GM03348 (cell line): ENCODE measurements at places on chromosomes 11 and 22.
A peak's percentile ranks its signal among the peaks of the same experiment; 100 is the strongest.

DNA sequence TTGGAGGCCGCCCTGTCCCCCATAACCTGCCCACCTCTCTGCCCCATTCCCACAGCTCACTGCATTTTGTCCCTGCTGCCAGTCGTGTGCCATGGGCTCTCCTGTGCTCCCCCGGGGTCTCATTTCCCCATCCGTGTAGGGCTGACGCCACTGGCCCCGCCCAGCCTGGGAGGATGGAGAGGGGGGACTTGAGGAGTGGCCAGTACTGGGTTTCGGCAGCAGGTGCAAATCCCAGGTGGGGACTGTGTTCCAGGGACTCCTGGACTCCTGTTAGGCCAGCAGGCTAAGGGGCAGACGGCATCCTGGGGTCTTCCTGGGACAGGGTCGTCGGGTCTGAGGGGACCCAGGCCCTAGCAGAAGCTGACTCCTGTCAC, 1.2 kb upstream of the MYO7A start:
- DNase-seq, result no peak

DNA sequence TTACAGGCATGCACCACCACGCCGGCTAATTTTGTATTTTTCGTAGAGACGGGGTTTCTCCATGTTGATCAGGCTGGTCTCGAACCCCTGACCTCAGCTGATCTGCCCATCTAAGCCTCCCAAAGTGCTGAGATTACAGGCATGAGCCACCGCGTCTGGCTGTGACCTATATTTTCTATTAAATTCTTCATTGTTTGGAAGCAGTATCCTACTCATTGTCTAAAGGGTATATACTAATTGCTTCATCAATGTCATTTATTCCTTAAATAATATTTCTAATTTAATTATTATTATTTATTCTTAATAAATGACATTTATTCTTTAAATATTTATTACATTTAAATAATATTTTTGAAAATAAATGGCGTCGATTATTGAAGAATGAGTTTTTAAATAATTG, 817.3 kb upstream of the API5 start:
- DNase-seq, result no peak

DNA sequence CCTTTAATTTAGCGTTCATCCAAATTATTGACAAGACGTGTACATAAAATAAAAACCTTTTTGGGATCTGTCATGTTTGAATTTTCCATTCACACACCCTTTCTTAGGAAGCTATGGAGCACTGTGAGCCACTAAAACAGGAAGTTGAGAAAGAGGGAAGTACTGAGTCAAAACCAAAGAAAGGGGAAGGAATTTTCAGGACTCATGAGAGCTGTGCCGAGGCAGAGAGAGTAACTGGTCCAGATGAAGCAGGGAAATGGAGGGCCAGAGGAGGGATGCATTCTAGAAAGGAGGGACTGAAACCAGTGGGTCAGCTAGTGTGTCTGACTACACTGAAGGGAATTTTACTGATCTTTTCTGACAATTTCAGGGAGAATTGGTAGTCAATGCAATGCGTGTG, 24.9 kb downstream of the APLP2 start:
- no peak for DNase-seq

- no peak for DNase-seq
These were observed 763 bp upstream of the MS4A7 start for GRCh38 chr11:60377401-60378136.

GRCh38 chr11:65126624-65127274, 4.6 kb downstream of the MRPL49 start:
- no peak for DNase-seq

DNA sequence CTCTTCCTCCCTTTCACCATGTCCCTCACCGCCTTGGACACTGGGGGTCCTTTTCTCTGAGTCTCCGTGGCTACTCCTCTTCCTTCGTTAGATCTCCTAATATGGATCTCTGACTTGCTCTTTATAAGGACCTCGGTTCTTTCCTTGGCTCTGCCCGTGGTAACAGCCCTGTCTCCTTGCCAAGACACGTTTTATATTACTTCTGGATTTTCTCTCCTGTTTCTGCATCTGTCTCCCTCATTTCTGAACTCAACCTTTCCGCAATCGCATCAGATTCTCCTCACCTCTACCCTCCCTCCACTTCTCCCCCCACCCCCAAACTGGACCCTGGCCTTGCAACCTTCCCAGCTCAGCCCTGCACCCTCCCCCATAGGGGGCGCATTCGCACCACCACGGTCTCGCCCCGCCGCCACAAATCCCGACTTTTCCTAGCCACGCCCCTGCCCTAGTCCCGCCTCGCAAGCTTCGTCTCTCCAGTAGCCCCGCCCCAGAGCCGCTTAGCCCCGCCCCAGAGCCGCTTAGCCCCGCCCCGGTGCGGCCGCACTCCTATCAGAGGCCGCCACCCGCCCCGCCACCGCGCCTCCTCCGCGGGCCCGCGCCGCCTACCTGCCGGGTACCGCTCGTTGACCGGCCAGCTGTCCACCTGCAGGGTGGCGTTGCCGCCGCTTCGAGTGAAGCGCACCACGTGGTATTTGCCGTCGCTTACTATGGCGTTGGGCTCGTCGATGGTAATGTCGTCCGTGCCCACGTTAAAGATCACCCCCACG, 39.0 kb downstream of the SLC22A12 start:
- no peak for DNase-seq

DNA sequence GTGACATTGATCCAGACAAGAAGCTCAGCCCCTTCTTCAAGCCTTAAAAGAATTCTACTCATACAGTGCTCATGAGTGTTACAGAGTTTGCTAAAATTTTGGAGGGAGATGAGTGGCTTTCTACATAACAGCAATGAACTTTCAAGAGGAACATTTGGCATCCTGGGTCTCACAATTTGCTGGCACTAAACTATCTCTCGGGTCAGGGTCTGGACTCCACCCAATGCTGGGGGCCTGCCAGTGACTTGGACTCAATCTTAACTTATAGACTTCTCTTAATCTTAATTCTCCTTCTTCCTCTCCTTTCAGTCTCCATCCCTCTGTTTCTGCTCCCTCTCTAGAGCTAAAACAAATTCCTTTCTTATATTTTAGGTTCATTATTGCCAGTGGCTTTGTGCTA, 317.9 kb downstream of the TMEM135 start:
- no peak for DNase-seq

GRCh38 chr11:17385926-17386325, 2.5 kb downstream of the KCNJ11 start:
- no peak for DNase-seq

DNA sequence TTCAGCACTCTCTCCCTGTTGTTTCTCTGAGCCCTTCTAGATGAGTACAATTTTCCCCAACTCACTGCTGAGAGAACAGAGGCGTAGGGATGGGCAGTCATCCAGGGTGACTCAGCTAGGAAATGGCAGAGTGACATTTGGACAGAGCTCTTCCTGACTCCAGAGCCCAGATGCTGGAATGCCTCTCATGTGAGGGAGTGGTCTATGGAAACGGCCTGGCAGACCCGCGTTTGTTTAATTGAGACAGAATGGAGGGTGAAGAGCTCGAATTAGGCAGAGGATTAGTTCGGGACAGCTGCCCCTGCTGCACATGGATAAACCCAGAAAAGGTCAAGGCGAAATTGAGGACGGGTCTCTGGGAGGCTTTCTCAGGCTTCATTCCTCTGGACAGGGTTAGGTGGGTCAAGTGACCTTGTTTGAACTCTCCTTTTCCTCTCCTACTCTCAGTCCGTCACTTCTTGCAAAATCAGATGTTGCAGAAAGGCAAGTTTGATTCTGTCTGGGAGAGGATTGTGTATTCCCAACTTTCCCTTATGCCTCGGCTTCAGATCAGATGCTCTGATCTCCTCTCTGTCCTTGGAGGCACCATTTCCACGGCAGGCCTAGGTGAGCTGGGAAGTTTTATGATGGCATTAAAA, 7.6 kb upstream of the LMO2 start:
- peak; percentile 88 for DNase-seq

DNA sequence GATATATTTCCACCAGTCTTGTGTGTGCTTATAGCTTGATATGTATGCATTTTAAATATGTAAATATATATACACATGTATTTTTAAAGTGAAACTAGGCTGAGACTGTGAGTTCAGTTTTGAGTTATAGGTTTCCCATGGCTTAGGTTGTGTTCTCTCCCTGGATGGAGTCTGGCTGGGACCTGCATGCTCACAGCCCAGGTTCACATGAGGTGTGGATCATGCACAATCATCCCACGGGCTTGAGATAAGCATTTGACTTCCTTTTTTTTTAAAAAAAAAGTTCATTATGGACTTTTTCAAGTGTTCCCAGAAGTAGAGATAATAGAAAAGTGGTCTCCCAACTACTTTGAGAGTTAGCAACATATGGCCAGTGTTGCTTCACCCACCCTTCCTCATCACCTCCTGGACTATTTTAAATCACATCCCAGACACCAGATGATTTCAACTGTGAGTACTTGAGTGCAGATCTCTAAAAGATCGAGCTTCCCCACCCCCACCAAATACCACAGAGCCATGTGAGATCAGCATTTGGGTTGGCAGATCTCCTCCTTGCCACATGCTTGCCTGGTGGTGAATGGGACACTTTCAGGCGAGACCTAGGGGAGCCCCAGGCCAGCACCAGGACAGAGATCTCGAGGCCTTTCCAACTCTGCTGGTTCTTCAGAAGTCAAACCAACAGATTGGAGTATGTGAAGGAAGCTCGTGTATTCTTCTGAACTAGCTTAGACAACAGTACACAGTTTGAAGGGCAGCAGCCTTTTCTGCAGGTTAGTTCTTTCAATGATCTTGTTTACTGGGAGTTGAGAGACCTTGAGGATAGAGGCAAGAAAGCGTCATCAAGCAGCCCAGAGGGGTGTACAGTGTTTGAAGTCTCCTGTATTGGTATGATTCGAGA, 15.9 kb downstream of the MED15 start:
- DNase-seq, result peak; percentile 78

GRCh38 chr11:67356864-67357561, 3.7 kb upstream of the POLD4 start:
- DNase-seq, result peak; percentile 79

DNA sequence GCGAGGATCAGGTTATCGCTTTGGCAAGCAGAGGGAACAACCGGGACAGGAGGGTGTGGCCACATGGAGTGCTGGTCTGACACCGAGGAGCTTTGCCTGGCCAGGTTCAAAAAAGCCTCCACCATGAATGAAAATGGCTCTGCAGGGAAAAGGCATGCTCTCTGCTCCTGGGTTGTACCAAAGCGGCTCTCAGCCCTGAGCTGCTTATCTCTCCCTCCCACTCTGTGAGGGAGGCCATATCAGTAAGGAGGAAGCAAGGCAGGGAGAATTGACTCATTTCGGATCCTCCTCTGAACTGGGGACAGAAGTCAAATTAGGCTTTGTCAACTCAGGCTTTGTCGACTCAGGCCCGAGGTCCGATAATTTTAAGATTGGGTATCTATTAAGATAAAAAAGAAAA, 82.9 kb upstream of the CRTAM start:
- no peak for DNase-seq

- DNase-seq, result no peak
These were observed 113.6 kb upstream of the SOX6 start for GRCh38 chr11:16469968-16470367.

- DNase-seq, result no peak
These were observed 14.1 kb downstream of the ANKK1 start for GRCh38 chr11:113401718-113402117.

DNA sequence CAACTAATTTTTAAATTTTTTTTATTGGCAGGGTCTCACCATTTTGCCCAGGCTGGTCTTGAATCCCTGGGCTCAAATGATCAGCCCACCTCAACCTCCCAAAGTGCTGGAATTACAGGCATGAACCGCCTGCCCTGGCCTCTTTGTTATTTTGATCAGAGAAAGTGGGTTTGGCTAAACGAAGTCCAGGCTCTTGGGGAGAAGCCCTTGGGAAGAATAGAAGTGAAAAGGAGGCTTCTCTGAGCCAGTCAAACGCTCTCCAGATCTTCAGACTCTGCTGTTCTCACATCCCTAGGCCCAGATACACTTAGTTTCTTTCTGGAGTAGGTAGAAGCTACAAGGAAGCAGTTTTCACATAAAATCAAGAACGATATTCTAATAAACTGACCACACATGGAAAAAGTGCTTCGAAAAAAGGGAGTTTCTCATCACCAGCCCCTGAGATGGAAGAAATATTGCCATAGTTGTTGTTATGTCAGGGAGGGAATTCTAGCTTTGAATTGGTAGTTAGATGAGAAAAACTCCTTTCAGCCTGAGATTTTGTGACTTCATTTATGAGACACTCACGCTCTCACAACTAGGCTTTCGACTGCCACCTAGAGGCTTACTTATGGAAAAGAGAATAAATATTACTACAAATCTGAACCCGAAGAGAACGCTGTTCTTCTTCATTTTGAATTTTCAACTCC, 41.7 kb upstream of the AQP11 start:
- peak; percentile 73 for DNase-seq

GRCh38 chr11:15636521-15637089, 521.9 kb downstream of the INSC start:
- no peak for DNase-seq

GRCh38 chr11:22467741-22468140, 129.6 kb downstream of the SLC17A6 start:
- no peak for DNase-seq

DNA sequence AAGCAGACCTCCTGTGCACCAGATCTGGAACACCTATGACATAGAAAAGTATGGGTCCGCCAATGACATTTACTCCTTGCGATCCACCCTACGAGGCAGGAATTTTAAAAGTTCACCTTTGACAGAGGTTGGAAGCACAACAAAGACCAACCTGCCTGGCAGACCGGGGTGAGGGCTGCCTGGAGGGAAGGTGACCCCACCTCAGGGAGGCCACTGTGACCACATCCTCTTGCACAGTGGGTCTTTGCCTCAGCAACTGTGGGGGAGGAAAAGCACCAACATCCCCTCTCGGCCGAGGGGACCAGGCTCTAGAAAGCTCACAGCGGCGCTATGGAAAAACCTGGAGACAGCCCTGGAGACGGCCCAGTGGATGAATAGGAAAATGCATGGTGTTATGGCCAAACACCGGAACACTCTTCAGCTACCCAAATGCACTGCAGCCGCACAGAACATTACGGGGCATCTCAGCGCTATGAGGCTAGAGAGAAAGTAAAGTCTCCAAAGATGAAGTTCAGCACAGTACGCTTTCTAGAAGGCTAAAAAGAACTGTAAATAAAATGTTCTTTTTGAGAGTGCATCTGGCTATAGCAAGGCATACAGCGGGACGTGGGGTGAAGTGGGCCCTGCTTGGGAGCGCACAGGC, 1.8 kb upstream of the SHISAL1 start:
- no peak for DNase-seq

GRCh38 chr11:43942662-43943371, 380 bp downstream of the C11orf96 start:
- peak; percentile 48 for DNase-seq

DNA sequence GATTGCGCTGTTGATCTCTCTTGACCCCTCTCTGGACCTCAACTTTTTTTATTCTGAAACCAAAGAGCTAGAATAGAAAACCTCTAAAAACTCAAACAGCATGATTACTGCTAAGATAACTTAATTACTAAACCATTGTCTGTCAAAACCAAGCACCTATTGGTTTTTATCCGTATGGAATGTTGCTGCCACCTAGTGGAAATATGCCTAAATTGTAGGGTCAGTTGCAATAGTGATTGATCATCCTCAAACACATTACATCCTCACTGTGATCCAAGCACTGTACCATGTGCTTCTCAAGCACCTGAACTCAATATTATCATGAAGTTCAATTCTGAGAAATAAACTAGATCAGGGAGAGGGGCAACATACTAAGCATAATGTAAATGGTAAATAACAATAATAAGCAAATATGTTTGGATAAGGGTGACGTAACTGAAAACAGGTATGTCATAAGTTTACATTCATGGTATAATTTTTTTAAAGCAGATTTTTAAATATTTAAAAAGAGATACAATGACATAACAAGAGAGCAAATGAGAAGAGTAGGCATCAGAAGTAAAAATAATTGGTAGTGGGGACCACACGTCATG, 3.8 kb upstream of the OR5A2 start:
- peak; percentile 59 for DNase-seq
